Activated naive CD4-positive, alpha-beta T cell treated with anti-CD3 and anti-CD28 coated beads, Interleukin-2, amount 50 U/mL, for 72 hours (primary cell): ENCODE measurements at places on chromosomes 6 and 20. TPM values are rescaled to one million over a fixed set of nuclear protein-coding genes. Genes with fewer than 3 reads are reported as not detected.

Gene CYP39A1
- not detected for total RNA-seq

Gene TSBP1
- total RNA-seq = not detected

Gene RPP21
- total RNA-seq = 49.9 TPM

Gene PBOV1
- total RNA-seq = not detected

Gene TRDN
- total RNA-seq = not detected

Gene SLC22A23
- total RNA-seq = 0.27 TPM

Gene PAK5
- total RNA-seq = not detected

Gene RGS17
- total RNA-seq = not detected

Gene MEI4
- total RNA-seq = not detected

Gene TDRD6
- total RNA-seq = not detected

Gene ITPA
- total RNA-seq = 77.4 TPM

Gene ARMC2
- 3.3 TPM for total RNA-seq

Gene C6orf89
- total RNA-seq = 31.9 TPM

Gene NOTCH4
- 0.70 TPM for total RNA-seq

Gene EEF1E1
- total RNA-seq = 65.2 TPM

Gene MOXD1
- total RNA-seq = 0.07 TPM

Gene ZSCAN23
- 1.3 TPM for total RNA-seq

Gene IMPG1
- not detected for total RNA-seq

Gene SS18L1
- total RNA-seq = 52.4 TPM

Gene DEFB132
- not detected for total RNA-seq

Gene POU5F1
- total RNA-seq = 0.59 TPM

Gene MEP1A
- total RNA-seq = not detected

Gene GSTA3
- not detected for total RNA-seq

Gene SCRT2
- not detected for total RNA-seq

Gene C20orf202
- total RNA-seq = 0.55 TPM

Gene IL17F
- 6.2 TPM for total RNA-seq

Gene RAD21L1
- 0.25 TPM for total RNA-seq

Gene SLC35D3
- not detected for total RNA-seq

Gene SIRPB1
- total RNA-seq = 1.9 TPM

Gene HINT3
- total RNA-seq = 11.5 TPM

Gene MUCL3
- total RNA-seq = not detected

Gene STK4
- total RNA-seq = 205 TPM

Gene L3MBTL3
- total RNA-seq = 3.1 TPM

Gene GSTA2
- total RNA-seq = not detected
